NAMALWA (cell line): ENCODE measurements at places on chromosomes 2 and 18.
A peak's percentile ranks its signal among the peaks of the same experiment; 100 is the strongest.

DNA sequence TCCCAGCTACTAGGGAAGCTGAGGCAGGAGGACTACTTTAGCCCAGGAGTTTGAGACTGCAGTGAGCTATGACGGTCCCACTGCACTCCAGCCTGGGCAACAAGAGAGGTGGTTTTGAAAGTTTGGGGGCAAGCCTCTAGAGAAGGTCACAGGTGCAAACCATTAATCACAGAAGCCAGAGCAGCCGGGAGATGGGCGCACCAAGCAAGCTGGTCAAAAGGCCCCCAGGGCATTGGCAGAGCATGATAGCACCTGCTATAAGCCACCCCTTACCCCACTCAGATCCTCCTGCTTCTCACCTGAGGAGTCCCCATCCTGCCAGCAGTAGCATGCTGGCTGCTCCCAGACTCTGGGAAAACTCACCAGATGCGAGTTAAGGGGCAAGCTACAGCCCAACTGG is 116.1 kb upstream of the RAB12 start:
- DNase-seq: no peak

DNA sequence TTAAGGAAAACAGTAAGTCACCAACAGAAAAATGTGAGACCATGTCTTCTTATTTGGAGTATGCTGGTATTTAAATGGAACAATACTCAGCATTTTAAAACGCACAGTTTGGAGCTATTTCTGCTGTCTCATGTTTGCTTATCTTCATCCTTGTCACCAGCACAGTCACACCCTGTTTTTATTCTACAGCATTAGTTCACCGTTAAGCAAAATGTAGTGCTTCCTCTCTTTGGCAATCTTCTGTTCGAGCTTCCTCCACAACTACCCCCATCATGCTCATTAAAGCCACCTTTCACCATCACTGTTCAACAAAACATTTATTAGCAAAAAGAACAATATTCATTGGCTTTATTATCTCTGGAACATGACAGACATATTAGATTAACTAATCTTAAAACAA is 64.0 kb downstream of the SLC40A1 start:
- no peak for DNase-seq

DNA sequence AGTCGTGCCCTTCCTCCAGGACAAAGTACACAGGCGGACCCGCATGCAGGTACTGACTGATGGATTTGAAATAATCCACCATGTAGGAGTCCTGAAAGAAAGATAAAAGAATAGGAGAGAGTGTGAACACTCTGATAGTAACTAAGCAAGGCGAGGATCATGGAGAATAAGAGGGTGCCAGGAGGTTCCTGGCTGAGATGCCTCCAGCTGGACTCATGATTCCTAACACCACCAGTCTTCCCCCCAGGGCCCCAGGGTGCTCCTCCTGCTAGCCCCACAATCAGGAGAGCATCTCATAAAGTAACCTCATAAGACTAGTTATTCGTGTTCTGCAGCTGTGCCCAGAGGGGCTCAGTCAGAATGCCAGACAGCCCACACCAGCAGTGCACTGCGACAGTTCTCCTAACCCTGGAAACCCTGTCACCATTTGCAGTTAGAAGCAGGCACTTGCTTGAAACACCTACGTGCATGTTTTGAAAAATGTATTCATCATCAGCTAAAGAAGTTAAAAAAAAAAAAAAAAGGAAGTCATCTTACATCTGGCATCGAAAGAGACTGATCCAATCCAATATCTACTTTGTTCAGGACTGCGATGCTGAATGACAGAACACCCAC is 36.7 kb downstream of the RMC1 start:
- DNase-seq: no peak

DNA sequence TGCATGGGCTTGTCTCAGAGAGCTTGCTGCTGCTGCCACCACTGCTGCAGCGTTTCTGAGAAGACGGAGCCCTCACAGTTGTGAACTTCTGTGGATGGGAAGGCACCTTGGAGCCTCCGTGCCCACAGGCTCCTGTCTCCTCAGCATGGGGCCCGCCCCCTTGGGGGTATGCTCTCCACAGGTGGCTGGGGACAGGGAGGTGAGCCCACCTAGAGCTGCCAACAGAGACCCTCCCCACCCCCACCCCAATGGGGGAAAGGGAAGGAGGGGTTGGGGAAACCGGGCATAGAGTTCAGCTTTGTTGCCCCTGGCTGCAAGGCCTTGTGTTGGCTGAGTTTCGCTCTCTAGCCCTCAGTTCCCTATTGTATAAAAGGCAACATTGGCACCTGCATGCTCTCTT is 76.1 kb downstream of the INPP4A start:
- no peak for DNase-seq

GRCh38 chr2:199966405-199966804 is 11.0 kb downstream of the MAIP1 start:
- DNase-seq: no peak

DNA sequence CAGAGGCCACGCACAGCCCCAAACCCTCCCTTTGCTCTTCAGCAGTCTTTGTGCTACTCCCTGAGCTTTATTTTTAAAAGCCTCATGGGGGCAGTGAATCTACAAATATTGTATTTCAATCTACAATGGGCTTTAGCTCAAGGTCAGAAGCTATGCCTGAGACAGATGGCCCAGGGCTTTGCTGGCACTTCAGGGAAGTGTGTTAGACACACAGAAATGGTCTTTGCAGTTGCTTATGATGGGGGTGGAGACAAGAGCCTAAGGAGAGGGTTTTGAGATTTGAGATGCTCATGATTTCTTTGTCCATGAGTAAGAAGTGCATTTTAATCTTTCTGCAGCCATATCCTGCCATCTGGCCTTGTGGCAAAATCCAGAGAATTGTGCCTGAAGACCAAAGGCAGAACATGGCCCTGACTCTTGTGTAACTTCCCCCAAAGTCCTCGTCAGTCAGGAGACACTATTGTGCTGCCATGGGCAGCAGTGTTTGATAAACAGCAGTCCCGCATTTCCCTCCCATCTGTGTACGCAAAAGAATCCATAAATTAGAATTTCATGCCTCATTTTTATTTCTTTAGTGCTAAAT is 92.6 kb downstream of the VAPA start:
- peak; percentile 26 for DNase-seq

GRCh38 chr18:50356036-50356945 is 18.6 kb upstream of the SKA1 start:
- peak; percentile 90 for DNase-seq

GRCh38 chr18:48800876-48801727 is 149.7 kb downstream of the SMAD7 start:
- no peak for DNase-seq

- no peak for DNase-seq
Observed at GRCh38 chr2:111918383-111918806, 20.0 kb downstream of the MERTK start.

GRCh38 chr2:159712929-159713420 is 669 bp downstream of the MARCHF7 start:
- DNase-seq: peak; percentile 61

GRCh38 chr2:79620679-79621078 is 107.8 kb downstream of the CTNNA2 start:
- no peak for DNase-seq

- DNase-seq: peak; percentile 21
Observed at GRCh38 chr18:11868230-11868629, 17.0 kb downstream of the CHMP1B start.

DNA sequence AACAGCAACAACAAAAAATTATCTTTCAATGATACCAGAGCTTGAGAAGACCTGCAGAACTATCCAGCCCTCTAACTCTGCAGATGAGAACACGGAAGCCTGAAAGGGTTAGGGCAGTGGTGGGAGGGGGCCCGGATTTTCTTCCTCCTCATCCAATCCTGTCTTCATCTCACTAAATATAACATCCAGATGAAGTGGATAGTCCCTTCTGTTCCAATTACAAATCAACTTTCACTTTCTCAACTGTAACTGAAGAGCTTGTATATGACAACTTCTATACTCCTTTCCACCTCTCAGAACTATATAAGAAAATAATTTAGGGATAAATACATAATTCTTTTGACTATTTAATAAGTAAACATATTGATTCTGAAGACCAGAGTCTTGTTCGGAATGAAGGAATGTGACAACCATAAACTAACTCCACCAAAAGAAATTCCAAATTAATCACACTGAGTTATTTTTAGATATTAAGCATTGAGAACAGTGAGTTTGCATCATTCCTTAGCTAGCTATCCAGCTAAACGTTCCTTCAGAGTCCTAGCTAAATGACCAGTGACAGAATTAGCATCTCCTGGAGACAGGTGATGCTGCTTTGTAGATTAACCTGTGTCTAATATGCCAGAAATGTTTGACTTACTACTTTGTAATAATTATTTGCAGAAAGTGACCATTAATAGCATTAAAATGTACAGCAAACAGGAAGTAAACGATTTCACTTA is 32.7 kb downstream of the SFT2D3 start:
- DNase-seq: no peak

- DNase-seq: no peak
Observed at GRCh38 chr2:84815146-84815545, 65.7 kb downstream of the TRABD2A start.

- peak; percentile 85 for DNase-seq
Observed at GRCh38 chr18:9914584-9915290, 921 bp downstream of the VAPA start.

DNA sequence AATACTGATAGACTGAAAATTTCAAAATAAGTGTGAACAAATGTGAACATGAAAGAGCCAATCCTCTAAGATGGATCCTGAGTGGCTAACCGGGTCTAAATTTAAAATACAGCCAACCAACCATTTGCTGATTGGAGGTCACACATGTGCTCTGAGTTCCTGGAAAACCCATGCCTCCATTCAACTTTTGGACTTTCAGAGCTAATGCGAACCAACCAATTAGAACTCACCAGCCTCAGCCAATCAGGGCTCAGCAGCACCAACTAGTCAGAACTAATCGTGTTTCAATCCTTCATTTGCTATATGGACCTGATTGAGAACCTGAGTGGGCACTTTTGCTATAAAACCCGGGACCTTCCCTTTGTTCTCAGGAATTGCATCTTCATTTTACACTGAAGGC is 111.5 kb downstream of the MEP1B start:
- DNase-seq: no peak

DNA sequence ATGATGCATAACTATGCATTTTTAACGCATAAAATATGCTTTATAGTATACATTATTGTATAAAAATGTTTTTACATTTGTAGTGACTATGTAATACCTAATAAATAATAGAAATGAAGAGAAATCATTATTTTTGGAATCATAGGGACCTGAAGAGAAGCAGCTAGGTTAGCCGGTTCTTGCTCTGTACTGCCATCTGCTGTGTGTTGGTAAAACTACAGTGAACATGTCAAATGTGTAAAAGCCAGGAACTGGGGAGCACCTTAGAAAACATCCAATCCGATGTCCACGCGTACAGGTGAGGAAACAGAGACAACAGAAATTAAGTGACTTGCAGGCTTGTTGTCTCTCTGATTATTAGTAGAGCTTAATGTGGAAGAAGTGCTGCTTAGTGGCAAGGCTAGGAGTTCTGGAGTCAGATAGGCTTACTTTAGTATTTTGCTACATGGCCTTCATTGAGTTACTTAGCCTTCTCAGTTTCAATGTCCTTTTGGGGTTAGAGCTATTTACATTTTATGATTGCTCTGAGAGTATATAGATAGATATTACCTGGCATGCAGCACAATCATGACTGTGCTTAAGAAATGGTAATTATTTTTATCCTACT is 386.5 kb downstream of the DLGAP1 start:
- peak; percentile 65 for DNase-seq

DNA sequence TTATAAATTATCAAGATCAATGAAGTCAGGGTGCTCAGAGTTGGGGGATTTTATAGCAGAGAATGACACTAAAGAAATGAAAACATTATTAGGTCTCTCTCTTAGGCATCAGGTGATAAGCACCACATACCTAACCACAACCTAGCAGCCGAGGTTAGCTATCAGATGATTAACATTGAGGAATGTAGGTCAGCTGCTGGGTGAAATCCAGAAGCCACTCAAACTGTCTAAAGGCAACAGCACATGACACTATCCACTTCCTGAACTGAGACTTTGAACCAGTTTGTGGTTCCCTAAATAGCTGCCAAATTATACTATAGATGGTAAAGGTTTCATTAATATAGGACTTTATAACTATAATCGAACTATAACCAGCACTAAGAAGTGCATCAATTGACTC is 4.7 kb downstream of the EPG5 start:
- DNase-seq: no peak

DNA sequence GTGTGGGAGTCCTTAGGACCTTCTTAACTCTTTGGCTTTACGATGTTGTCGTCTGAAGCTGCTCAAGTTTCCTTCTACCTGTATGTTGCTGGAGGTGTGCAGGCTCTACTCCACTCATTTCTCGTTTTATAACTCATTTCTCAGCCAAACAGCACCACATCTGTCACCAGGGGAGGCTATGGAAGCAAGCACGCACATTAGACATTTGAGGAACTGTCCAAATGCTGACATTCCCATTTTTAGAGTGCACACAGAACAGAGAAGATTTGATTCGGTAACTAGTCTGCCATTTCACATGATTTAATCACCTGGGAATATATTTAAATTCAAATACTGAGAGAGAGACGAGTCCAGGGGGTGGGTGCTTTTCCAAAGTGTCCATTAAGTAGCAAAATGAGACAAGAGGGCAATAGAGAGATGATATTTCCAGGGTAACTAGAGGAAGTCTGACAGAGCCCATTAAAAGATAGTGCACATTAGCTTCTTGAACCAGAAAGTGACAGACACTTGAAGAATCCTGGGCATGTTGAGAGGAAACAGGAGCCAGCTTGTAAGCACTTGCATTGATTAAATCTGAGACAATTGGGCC is 793.3 kb downstream of the TDRD15 start:
- no peak for DNase-seq

DNA sequence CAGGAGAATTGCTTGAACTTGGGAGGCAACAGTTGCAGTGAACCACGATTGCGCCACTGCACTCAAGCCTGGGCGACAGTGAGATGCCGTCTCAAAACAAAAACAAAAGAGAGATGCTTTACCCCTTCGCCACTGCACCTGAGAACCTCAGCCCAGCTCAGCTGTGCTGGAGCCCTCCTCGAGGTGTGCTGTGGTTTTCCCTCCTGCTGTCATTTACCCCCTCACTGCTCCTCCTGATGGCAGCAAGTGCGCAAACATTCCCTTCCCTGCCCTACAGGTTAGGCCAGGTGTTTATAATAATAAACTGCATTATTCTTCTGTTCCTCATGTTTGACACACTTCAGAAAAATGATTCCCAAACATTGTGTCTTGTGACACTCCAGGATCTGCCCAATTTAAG is 8.4 kb downstream of the FBXO36 start:
- no peak for DNase-seq

DNA sequence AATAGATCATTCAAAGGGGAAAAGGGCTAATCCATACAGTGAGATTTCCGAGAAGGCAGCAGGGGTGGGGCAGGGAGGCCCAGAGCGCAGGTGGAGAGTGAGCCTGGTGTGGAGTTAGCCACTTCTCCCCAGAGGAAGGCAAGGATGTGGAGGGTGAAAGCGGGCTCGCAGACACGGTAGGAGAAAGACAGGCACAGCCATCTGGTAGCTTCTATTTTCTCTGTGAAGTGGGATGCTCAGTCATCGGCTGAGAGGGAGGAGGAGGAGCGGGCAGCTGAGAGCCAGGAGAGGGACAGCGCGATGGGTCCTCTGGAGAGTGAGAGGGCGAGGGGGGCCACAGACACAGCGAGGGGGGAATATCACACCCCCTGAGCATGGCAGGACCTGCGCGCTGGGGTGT is 153.3 kb upstream of the NDUFV2 start:
- no peak for DNase-seq

GRCh38 chr2:130824492-130825061 is 12.1 kb upstream of the ARHGEF4 start:
- peak; percentile 62 for DNase-seq

- DNase-seq: no peak
Observed at GRCh38 chr18:61741881-61742454, 150.8 kb downstream of the RNF152 start.
